EH (cell line): ENCODE measurements at places on chromosomes 1 and 21.

- DNase-seq, result no peak
These were observed 3.1 kb downstream of the CTXND2 start for GRCh38 chr1:150890033-150890416.

- DNase-seq, result no peak
These were observed 573 bp downstream of the KLHL21 start for GRCh38 chr1:6601923-6602668.

DNA sequence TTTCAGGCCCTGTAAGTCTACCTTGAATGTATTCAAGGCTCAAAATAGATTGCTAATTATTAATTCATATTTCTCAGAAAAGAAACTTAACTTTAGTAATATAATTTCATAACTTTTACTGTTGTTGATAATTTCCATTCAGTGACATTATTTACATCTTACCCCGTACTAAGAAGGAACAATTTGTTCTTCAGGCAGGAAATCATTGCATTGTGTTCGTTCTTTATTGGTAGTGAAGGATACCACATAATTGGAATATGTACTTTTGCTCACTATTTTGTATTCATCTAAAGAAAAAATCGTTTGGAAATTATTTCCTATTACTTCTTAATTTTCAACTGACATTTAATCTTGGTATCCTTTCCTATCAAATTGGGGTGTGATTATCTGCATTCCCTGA is 39.4 kb downstream of the CTTNBP2NL start:
- no peak for DNase-seq

DNA sequence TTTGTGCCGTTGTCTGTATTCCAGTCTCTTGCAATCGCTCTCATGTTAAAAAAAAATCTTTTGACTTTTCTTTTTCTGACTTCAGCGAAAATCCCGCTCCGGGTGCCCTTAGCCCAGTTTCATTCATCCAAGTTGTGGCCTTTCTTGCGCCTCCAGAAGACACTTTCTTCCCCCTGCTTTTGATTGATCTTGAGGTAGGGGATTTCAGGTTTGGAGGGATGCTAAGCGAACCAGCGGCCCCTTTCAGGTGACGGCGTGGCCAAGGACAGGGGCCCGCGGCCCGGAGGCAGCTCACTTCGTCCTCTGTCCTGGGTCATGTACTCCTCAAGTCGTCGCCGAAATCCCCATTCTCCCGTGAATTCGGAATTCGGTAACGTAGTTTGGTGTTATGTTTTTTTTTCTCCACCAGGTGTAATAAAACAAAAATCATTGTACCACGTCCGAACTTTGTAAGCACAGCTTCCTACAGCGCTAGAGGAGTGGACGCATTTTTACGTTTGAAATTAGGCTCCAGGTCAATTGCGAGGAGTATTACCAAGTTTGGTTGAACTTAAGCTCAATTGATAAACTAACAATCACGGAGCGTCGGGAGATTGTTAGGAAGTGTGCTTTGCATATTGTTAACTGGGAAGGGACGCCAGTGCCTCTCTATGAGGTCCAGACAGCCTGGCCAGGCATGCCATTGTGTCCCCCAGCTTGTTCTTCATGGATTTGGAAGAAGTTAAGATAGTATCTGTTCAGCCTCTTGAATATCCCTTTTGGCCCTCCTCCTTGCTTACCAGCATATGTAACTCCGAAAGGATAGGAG is 1.1 kb downstream of the MRPS6 start:
- DNase-seq, result peak; percentile 9

DNA sequence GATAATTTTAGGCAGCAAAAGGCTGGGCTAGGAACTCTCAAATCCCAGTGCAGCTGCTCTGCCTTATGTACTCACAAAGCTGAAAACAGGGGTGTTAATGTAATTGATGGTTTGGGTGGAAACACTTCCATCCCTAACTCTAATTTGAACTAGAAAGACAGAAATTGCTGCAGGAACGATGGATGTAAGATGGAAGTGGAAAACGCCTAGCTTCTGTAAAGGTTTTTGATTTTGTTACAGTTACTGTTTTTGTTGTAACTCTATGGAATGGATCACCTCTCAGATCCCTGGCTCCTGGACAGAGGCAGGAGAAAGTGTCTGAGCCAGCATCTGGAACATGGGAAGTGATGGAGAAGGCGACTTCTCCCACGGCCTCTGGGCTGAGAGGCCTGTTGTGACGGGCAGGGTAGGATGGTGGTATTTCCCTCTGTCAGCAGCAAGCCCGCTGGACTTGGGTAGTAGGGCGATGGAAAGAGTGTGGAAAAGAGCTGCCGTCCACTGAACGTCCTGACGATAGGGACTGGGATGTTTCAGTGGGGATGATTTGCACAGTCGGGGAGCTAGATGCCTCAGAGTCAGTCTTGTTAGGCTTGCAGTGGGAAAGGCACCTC is 1.6 kb downstream of the TRAF5 start:
- no peak for DNase-seq

DNA sequence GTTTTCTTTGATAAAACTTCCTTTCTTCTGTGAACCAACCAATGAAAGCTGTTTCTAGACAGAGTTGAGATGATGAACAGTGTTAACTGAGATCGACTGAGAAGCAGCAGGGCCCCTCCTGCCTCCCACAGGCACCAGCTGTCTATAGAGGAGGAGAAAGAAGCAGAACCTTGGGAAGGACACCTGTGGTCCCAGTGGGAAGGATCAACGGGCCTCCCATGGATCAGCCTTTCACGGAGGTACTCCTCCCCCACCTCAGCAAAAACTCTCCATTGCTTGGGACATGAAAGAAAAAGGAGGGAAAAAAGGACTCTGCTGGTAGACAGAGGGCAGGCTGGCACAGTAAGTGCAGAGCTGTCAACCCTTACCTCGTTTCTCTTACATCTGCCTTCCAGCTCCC is 40.5 kb downstream of the PLPPR5 start:
- no peak for DNase-seq

GRCh38 chr21:42623694-42624093 is 29.7 kb upstream of the PDE9A start:
- DNase-seq, result no peak
